ENCODE measurements at places on chromosomes 4 and X.

DNA sequence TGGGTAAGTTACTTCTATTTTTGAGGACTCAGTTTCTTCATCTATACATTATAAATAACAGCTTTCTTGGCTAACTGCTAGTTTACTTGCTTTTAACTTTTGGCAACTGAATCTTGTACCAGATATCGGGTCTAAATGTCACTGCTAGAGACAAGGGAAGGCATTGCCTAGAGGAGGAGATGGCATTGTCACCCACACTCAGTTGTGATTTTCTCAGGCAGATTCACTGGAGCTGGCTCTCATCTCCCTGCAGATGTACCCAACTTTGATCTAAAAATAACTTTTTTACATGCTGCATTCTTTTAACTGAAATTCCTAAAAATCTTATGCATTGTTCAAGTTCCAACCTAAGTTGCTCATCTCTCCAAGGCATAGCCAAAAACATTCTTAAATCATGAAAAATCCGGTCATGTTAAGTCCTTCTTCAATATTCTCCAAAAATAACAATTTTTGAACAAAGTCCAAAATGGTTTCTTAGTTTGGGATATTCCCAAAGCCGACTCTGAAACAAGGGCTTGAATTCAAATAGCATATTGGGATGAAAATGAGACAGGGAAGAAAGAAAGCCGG lies 469.0 kb upstream of the BOD1L1 start:
- no peak for DNase-seq

- DNase-seq: no peak
These were observed 734 bp downstream of the STOX2 start for GRCh38 chr4:183905593-183906488.

DNA sequence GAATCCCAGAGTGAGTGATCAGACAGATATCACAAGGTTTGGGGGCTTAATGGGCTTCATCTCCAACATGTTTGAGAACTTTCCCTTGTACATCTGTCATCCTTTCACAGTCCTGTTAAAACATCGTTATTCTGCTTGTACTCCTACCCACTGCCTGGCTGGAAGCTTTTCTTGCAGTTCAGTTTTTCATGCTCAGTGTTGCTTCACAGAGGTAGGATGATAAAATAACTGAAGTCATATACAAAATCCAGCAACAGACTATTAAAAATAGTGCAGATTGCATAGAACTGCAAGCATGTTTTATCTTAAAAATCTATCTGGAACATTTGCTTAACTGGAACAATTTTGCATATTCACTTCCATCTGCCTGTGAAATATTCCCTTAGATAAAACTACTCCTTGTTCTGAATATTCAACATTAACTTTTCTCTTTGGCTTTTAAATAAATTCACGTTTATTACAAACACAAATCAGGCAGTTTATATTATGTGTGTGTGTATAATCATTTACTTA lies 579.6 kb upstream of the IGFBP7 start:
- no peak for DNase-seq

GRCh38 chrX:46635186-46635585 lies 61.6 kb downstream of the CHST7 start:
- no peak for DNase-seq

DNA sequence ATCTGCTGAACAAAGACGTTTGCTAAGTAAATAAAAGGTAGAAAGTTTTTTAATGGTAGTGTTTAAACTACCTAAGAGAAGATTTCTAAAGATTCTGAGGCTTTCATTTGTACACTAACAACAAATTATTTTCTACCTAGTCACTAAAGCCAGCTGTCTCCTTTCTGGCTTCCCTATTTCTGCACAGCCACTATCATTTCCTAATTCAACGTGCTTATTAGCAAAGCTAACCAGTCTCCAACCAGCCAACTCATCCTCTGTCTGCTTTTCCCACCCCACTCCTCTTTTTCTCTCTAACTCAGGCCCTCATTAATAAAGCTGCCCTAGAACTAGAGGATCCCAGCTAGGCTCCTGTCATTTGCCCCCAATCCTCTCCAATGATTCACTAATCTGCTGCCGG lies 118.2 kb downstream of the ZNF827 start:
- no peak for DNase-seq

DNA sequence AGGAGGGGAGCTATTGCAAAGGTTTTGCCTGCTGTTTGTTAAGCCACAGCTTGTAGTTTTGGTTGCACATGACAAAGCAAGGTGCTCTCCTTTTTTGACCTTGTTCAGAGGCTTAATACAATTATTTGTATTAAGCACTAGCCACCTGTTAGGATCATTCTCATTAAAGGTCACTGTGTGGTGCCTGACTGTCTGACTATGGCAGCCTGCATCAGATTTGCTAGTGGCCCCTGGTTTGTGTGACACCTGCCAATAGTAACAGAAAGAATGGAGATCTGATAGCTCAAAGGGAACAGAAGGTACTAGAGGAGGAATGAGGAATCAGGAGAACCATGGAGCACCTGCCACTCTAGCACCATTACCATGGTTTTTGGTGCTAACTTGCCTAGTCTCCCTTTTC lies 102.5 kb downstream of the POLA1 start:
- DNase-seq: no peak

GRCh38 chr4:76624931-76625715 lies 190.1 kb downstream of the SHROOM3 start:
- no peak for DNase-seq

DNA sequence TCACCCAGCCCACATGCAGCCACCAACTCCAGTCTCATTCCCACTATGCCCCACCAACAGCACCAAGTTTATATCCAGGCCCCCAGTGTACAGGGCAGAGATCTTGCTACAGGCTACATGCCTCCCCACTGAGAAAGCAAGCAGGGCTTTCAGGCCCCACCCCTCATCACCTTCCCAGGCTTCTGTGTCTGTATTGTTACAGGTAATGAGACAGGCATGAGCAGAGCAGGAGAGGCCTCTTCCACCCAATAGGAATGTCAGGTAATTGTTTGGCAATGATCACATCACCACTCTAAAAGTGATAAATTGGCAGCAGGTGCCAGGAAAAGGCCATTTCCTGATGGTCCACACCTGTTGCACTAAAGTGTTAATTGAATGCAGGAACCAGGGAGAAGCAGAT lies 102.5 kb downstream of the ZNF518B start:
- no peak for DNase-seq

DNA sequence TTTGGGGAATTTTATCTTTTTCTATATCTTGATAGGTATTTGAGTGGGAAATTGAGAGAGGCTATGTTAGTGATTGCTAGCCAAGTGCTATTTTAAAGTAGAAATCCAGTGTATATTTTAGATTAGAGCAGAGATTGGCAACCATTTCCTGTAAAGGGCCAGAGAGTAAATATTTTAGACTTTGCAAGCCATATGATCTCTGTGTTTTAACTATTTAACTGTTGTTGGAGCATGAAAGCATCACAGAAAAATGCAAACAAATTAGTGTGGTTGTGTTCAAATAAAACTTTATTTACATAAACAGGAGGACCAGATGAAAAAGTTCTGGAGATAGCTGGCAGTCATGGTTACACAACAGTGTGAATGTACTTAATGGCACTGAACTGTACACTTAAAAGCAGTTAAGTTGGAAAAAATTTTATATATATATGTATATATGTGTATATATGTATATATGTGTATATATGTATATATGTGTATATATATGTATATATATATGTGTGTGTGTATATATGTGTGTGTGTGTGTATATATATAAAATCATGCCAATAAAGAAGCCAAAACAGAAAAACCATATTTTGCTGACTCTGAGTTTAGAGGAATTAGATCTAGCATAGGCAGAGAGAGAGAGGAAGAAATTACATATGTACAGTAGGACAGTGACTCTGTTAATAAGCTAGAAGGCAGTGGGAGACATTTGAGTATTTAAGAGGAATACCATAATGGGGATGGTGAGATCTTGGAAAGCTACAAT lies 83.4 kb downstream of the TMEM164 start:
- DNase-seq: no peak

DNA sequence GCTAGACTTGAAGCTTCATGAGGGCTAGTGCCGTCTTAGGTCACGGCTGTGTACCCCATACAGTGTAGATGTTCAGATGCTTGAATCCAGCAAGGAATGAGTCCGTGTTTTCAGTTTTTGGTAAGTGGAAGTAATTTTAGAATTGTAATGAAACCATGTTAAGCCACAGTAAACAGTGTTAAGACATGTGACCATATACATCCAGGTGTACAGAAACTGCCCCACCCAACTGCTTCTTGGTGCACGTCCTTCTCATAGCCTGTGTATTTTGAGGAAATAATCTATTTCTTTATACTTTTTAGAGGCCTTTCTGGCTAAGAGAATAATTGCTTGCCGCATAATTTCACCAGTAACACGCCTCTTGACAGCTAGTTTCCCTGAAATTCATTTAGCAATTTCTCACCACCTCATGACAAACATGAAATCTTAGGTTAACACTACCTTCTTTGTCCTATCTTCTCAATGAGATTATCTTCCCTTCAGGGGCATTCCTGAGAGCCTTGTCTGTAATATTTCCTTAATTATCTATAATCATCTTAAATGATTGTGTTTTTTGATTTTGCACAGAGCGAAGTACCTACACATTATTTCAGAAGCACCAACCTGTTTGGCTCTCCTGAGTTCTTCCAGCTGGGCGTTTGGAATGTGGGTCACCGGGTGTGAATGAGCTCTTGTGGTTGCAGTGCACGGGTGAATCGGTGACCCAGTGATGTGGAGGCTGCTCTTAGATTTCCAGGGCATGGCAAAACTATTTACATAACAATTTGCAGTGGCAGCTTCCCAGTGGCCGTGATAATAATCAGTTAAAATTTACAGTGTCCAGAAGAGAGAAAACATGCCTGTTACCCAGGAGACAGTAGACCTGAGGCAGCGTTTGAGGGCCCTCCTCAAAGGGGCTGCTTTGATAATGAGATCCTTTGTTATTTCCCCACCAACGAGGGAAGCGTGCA lies 50.2 kb upstream of the TADA2B start:
- DNase-seq: no peak

- DNase-seq: no peak
These were observed 50.2 kb upstream of the TMEM150C start for GRCh38 chr4:82611982-82612381.

- no peak for DNase-seq
These were observed 83.6 kb downstream of the MXRA5 start for GRCh38 chrX:3262901-3263300.

GRCh38 chrX:17298564-17298963 lies 76.4 kb upstream of the NHS start:
- DNase-seq: no peak

DNA sequence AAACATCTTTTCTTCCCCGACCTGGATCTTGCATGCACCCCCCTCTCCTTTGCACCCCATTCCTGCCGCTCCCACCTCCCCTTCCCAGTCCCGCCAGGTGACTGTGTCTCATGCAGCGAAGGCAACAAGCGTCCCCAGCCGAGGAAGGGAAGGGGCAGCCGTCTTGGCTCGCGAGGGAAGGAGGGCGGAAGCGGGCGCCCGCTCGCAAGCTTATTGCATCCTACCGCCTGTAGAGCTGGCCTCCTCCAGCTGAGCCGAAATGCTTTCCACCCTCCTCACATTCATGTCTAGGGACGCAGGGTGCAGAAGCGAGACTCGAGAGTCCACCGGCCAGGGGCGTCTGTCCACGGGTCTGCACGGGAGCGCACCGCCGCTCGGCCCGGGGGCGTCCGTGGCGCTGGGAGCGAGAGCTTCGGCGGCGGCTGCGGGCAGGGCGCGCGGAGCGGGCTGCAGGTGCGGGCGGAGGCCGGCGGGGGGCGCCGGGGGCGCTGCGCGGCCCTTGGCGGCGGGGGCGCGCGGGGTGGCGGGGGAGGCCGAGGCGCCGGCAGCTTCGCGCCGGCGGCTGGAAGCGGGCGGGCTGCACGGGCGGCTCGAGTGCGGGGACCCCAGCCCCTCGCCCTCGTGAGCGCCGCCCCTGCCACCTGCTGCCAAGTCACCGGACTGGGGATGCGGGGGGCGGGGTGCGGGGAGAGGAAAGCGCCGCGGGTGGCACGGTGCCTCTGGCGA lies at the start of gene KCNIP4:
TSS of gene KCNIP4 (minus strand) at position 426 of the 726 bp plus-strand sequence.
- no peak for DNase-seq

- no peak for DNase-seq
These were observed 41.6 kb downstream of the APBB2 start for GRCh38 chr4:41172786-41173185.

DNA sequence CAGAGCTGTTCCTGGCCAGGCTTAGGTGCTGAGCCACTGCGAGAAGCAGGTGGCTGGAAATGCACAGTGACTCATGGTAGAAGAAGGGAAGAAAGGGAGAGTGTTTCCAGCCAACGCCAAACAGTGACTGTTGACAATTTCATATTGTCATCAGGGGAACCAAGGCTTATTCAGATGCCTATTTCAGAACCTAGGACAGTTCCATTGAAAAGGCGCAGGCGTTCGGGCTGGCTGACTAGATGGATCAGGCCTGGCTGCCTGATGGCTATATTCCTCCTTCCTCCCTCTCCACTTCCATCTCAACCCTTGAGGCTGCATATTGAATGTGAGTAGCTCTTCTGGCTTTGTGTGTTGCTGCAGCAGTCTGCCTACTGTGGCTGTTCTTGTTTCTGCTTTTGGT lies 73.0 kb upstream of the FRMPD4 start:
- DNase-seq: no peak

DNA sequence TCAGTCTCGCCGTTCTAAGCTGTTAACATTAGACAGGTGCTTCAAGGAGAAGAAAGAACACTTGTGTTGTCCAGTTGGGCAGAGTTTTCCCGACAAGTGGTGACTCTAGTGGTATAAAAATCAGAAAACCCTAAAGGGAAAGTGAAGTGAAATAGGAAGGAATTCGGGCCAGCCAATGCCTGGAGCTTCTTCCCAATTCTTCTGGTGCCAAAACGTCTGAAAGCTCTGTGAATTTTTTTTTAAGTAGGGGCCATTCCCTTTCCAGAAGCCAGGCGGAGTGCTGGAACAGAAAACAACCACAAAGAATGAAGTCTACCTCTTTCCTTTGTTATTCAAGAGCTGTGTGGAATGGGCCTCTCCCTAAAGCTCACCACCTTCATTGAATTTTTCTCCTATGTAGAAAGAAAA lies 43.1 kb upstream of the PPARGC1A start:
- DNase-seq: no peak

Data from stimulated activated effector memory CD8-positive, alpha-beta T cell treated with anti-CD3 and anti-CD28 coated beads, Interleukin-12 subunit alpha, Interleukin-12 subunit beta, amount 100 ng/mL, for 72 hours (primary cell).